ENCODE measurements at places on chromosomes 12 and 14.

DNA sequence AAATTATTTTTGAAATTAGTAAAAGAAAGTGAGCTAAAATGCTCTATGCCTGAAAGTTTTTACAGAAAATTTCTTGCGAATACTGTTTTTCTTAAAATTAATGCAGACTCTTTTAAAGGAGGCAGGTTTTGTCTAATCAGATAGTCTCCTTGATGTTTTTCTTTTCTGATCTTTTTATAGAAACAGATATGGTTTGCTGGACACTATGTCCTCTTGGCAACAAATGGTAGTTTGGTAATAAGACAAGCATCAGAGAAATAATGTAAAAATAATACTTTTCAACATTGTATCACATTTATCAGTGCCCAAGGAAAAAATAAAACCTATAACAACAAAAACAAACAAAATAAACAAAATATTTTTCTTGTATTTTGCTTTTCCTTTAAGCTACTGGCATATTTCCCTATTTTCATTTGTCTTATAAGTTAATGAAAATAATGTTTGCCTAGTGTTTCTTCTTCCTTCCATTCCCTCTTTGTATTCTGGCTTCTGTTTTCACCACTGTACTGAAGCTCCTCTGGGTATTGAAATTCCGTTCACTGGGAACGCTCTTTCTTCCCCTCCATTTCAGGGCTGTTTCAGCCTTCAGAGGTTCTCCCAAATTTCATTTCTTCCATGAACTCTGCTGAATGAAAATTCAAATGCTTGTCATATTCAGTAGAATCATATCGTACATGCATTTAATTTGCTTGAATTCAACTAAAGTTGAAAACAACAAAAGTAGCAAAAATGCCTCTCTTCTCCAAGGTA lies 115.3 kb downstream of the TRMT5 start:
- no peak for DNase-seq

- no peak for DNase-seq
Observed at GRCh38 chr12:58725400-58726105, 194.8 kb downstream of the LRIG3 start.

GRCh38 chr12:125129179-125129571 lies 63.9 kb downstream of the AACS start:
- DNase-seq, result no peak

DNA sequence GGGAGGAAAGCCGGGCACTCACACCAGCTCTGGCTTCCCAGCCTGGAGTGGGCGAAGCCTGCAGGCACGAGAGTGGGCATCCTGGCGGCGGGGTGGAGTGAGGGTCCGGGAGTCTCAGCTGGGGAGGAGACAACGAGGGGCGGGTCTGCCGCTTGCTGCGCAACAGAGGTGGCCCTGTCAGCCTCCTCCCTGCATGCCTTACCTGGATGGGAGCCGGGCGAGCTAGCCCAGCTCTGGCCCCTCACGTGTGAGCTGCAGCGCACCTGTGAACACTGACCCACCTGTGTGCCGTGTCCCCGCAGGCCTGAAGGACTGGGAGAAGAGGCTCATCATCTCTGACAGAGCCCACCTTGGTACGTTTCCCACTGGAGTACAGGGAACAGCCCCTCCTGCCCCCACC lies 13.9 kb upstream of the SIVA1 start:
- no peak for DNase-seq

GRCh38 chr12:57717846-57718640 lies 20.5 kb downstream of the AGAP2 start:
- no peak for DNase-seq

GRCh38 chr14:56199095-56199981 lies 81.1 kb downstream of the PELI2 start:
- DNase-seq, result no peak

DNA sequence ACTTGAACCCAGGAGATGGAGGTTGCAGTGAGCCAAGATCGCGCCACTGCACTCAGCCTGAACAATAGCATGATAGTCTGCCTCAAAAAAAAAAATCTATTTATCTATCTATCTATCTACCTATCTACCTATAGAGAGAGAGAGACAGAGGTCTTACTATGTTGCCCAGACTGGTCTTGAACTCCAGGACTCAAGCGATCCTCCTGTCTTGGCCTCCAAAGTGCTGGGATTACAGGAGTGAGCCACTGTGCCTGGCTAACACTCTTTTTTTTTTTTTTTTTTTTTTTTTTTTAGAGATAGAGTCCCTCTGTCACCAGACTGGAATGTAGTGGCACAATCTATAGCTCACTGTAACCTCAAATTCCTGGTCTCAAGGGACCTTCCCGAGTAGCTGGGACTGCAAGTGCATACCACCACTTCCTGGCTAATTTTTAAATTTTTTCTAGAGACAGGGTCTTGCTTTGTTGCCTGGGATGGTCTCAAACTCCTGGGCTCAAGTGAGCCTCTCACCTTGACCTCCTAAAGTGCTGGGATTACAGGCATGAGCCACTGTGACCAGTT lies 1.9 kb downstream of the FAM186A start:
- no peak for DNase-seq
